ENCODE measurements at places on chromosomes 7 and 10. TPM values are rescaled to one million over a fixed set of nuclear protein-coding genes. Genes with fewer than 3 reads are reported as not detected.

GRCh38 chr10:62772186-62772974, 32.1 kb upstream of the ADO start:
- DNase-seq: no peak

- no peak for DNase-seq
Observed at GRCh38 chr10:20945546-20946332, 48.6 kb upstream of the NEBL start.

DNA sequence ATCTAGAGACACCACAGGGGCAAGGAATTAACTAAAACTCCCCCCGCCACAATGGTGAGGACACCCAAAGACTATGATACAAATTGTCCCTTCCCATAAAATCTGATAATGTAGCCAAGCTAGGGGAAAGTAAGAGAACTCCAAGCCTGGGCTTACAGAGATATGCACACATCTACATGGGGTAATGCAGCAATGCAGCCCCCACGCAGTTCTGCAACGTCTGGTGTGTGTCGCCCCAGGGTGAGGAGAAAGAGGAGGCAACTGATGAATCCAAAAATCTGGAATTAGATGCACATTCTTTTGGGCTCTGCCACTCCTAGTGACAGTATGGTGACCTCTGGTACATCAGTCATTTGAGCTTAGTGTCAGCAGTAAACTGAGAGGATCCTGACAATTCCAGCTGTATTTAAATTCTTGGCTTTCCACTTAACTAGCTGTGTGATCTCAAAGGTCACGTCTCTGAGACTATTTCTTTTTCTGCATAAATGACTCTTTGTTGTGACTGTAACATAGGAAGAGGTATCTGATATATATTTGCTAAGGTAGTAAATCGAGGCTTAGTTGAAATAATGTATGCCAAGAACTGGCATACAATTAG, 51.5 kb downstream of the PIP4K2A start:
- DNase-seq: no peak

DNA sequence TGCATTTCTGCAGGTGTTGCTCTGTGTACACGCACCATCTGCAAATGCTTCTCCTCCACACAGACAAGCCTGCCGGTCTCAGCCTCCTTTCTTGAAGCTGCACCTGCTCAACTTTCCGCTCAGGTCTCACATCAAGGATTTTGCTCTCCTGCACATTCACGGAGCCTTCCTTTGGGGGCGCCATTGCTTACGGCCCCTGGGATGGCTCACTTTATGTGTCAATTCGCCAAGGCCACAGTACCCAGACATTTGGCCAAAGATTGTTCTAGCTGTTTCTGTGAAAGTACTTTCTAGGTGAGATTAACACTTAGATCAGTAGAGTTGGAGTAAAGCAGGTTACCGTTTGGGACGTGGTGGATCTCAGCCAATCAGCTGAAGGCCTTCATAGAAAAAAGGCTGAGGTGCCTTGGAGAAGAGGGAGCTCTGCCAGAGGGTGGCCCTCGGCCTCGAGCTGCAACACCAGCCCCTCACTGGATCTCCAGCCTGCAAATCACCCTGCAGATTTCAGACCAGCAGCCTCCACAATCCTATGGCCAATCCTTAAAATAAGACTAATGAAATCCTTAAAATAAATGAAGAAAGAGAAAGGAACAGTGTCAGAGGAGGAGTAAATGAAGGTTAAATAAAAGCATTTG, 39.9 kb upstream of the PPP2R2D start:
- no peak for DNase-seq

DNA sequence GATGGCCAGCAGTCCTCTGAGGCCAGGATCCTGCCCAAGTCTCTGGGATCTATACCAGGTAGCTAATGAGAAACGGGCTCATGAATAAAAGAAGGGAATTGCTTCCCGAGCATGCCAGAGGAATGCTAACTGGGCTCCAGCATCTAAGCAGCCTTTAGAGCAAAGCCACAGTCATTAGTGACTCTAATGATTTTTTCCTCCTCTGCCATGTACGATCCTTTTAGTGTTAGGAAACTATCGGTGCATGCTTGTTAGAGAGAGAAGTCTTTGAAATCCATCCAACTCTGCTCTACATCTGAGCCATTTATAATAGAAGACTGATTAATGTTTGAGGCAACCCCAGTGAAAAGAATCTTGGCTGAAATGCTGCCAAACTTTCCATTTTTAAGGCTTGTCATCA, 124.9 kb upstream of the TCERG1L start:
- no peak for DNase-seq

GRCh38 chr7:50640779-50641178, 75.6 kb upstream of the DDC start:
- DNase-seq: no peak

DNA sequence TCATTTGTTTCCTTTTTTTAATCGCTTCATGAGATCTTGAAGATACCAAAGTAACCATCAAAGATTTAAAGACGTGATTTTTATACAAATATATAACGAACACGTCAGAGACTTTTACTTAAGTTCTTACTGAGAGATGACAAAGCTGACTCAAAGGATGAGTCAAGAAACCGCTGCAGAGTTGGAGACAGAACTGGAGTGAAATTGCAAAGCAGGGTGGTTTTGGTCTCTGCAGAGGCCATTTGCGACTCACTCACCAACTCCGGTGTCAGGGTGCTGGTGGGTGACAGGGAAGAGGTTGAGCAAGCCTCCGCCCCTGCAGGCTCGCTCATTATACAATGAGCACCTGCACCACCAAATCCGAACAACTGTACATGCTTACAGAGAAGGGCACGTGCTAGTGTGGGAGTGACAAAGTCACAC, 75.2 kb downstream of the DNAJB6 start:
- no peak for DNase-seq

DNA sequence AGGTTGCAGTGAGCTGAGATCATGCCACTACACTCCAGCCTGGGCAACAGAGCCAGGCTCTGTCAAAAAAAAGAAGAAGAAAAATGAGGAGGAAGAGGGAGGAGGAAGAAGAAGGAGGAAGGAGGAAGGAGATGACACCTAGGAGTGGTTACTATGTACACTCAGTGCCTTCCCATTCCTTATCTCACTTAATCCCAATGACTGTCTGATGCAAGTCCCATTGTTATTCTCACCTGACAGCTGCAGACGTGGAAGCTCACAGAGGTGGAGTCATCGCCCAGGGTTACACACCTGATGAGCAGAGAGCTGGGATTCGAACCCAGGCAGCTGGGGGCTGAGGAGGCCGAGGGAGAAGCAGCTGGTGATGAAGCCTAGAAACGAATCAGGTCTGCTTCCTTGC, 258.8 kb downstream of the SNX10 start:
- no peak for DNase-seq

- no peak for DNase-seq
Observed at GRCh38 chr10:48608279-48608681, 3.4 kb upstream of the ARHGAP22 start.

- no peak for DNase-seq
Observed at GRCh38 chr7:136293841-136294391, 316.8 kb upstream of the MTPN start.

- DNase-seq: no peak
Observed at GRCh38 chr10:78165617-78166016, 132.0 kb downstream of the RPS24 start.

DNA sequence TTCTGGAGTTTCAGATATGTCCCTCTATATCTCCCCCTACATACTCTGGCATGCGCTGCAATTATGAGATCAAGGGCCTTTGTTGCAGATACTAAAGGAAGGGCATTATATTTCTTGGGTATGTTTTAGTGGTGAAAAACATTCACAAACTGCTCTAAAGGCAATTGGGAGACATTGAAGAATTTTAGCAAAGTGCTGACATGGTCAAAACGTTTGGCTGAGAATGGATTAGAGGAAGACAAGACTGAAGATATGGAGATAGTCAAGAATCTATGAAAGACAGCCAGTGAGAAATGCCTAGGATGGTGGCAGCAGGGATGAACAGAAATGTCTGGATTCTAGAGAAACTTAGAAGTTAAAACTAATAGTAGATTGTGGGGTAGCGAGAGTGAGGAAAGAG, 104.5 kb upstream of the CABCOCO1 start:
- no peak for DNase-seq

GRCh38 chr10:3512263-3512662, 272.7 kb downstream of the KLF6 start:
- DNase-seq: no peak

GRCh38 chr7:118057404-118057803, 126.6 kb upstream of the LSM8 start:
- no peak for DNase-seq

DNA sequence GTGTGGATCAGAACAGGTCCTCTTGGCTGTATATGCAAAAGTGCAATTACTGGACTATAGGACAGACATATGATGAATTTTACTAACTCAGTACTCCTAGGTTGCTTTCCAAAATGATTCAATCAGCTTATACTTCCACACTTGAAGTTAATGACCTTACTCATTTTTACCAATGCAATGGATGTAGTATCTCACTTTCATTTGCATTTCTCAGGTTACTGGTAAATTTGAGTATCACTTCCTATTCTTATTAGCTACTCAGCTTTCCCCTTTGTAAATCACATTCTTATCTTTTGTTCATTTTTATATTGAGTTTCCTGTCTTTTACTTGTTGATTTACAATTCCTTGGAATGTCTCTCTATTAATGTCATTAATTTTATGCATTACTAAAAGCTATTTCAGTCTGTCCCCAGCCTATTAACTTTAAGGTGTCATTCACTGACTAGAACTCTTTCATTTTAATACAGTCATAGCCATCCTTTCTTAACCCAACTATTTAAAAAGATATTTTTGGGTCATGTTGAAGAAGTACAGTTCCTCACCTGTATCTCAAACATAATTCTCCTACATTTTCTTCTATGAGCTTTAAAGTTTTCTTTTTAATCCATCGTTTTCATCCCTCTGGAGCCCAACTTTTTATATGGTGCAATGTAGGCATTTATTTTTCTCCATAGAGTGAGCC, 88.6 kb downstream of the VIM start:
- DNase-seq: no peak

GRCh38 chr10:94219829-94220228, 142.9 kb downstream of the NOC3L start:
- DNase-seq: no peak

GRCh38 chr7:134030460-134030865, 96.7 kb upstream of the LRGUK start:
- no peak for DNase-seq

DNA sequence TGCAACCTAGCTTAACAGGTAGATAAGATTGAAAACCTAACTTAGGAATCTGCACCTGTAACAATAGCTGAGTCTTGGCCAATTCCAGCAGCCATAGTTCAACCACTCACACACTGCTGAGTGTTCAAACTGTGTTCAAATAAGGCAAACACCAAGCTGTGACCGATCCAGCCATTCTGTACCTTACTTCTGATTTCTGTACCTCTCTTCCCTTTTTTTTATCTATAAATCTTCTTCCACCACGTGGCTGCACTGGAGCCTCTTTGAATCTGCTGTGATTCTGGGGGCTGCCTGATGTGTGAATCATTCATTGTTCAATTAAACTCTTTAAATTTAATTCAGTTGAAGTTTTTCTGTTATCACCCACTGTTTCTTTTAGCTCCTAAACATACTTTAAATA, 15.7 kb upstream of the FOXL3 start:
- no peak for DNase-seq

DNA sequence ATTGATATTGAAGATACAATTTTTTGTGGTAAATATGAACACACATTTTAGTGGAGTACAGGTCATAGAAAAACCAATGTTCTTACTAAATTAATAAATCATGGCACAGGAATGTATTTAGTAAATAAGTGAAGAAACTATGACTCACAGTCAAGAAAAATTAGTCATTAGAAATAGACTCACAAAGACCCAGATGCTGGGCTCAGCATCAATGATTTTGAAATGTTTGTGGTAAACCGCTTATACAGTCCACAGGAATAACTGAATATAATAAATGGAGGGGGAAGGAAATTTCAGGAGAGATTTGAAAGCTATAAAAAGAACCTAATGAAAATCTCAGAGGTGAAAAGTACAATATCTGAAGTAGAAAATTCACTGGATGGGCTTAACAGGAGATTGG, 138.3 kb upstream of the ADCY1 start:
- no peak for DNase-seq

GRCh38 chr10:1369665-1370064, 313.5 kb downstream of the WDR37 start:
- no peak for DNase-seq

DNA sequence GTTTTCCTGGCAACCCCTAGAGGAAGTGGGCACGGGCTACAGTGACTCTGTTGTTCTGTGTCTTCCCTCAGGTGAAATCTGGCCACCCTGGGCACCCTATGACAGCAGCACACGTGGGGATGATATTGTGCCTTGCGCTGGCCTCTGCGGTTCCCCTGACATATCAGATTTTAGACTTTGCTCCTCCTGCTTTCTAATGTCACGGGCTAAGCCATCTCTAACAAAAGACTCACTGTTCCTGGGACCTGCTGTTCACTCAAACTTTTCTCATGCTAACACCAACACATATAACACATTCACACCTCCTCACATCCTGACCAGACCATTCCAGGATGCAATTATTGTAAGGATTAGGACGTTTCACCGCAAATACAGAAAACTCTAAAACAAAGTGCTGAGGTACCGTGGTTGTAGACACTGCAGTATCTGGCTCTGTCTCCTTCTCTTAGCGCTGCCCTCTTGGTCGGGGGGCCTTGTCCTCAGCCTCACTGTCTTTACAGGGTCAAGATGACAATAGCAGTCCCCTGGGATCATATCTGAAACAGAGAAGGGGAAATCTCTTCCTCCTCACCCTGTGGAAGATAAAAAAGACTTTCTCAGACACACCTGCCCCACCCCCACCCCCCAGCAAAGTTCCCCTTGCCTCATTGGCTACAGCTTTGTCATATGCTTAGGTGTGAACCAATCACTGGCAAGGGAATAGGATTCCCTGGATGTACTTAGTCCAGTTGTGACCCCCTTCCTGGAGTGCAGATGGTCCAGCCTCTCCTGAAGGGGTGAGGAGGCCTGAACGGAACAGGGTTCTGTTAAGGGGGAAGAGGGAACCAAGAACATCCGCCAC, 14.1 kb downstream of the CHN2 start:
- no peak for DNase-seq

GRCh38 chr10:93436591-93437085, 45.5 kb downstream of the MYOF start:
- DNase-seq: peak; percentile 95

DNA sequence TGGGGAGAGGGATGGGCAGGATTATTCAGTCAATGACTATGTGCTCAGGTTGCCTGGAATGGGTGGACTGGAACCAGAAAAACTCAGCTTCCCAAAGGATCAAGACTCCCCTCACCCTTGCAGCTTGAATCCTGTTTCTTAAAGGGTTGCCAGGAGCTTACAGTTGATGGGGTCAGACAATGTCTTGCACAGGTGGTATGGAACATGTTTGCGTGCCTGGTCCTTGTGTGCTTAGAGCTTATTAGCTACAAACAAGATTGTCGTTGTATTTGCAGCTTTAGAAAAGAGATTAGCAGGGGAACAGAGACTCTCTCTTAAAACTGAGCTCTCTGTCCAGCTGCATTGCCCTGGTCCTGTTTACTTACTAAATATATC, 56.9 kb downstream of the PRR15 start:
- no peak for DNase-seq

The VSIR gene
- 28.5 TPM for polyA plus RNA-seq

The TMEM26 gene
- polyA plus RNA-seq: 8.0 TPM

The BLNK gene
- polyA plus RNA-seq: 1.8 TPM

All from forelimb muscle (tissue), 1 donor.